Activated CD8-positive, alpha-beta T cell treated with anti-CD3 and anti-CD28 coated beads for 36 hours (primary cell): ENCODE measurements at places on chromosomes 1 and 21. TPM values are rescaled to one million over a fixed set of nuclear protein-coding genes. Genes with fewer than 3 reads are reported as not detected.

SPRR2D gene
- total RNA-seq, result not detected

GPR3 gene
- total RNA-seq, result 1.7 TPM

TGFB2 gene
- total RNA-seq, result not detected

CD2 gene
- total RNA-seq, result 217 TPM

DNA sequence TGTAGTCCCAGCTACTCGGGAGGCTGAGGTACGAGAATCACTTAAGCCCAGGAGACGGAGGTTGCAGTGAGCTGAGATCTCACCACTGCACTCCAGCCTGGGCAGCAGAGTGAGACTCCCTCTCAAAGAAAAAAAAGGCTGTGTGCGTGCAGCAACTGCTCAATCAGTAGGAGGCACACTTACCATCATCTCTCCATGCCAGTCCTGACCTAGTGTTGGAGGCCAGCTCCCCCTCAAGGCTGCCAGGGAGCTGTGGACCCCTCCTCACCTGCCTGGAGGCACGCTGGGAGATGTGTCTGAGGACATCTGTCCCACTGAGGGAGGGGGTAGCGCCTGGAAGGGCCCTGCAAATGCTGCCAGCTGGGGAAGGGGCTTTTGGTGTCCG, 11.9 kb downstream of the RPS6KA1 start:
- DNase-seq, result no peak

DNA sequence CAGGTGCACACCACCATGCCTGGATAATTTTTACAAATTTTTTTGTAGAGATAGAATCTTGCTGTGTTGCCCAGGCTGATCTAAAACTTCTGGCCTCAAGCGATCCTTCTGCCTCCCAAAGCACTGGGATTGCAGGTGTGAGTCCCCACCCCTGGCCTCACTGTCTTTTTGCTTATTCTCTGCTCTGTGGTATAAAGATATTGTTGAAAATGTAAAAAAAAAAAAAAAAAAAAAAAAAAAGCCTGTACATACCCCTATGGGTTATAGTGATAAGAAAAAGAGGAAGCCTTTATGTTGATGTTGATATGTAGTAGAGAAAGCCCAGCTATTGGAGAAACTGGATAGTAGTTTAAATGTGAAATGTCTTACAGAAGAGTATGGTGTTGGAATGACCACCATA, 125.8 kb downstream of the XPR1 start:
- DNase-seq, result no peak

- DNase-seq, result no peak
These were observed 40.1 kb downstream of the SLC2A7 start for GRCh38 chr1:8985915-8986813.
